SHP77 treated with DMSO at 0.1 percent for 48 hours (cell line): ENCODE measurements at places on chromosomes 5 and 9.

- DNase-seq = no peak
These were observed 2.3 kb downstream of the NINJ1 start for GRCh38 chr9:93131599-93132286.

DNA sequence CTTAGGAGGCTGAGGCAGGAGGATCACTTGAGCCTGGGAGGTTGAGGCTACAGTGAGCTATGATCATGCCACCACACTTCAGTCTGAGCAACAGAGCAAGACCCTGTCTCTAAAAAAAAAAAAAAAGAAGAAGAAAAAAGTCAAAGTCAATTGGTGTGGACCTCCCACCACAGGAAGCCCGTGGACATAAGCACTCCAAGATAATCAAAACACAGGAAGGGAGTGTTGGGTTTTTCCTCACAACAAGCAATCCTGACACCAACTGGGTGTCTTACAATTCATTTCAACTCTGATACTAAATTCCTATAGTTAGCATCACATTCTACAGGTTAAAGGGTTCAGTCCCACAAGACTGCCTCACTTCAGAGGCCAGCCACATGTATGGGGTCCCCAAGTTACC lies 70.7 kb downstream of the PDE6A start:
- no peak for DNase-seq

GRCh38 chr5:89083791-89084190 lies 200.8 kb upstream of the MEF2C start:
- DNase-seq = no peak

- DNase-seq = no peak
These were observed 19.4 kb upstream of the TRPM6 start for GRCh38 chr9:74907085-74907484.

- no peak for DNase-seq
These were observed 36.5 kb upstream of the TENT4A start for GRCh38 chr5:6676702-6677101.

DNA sequence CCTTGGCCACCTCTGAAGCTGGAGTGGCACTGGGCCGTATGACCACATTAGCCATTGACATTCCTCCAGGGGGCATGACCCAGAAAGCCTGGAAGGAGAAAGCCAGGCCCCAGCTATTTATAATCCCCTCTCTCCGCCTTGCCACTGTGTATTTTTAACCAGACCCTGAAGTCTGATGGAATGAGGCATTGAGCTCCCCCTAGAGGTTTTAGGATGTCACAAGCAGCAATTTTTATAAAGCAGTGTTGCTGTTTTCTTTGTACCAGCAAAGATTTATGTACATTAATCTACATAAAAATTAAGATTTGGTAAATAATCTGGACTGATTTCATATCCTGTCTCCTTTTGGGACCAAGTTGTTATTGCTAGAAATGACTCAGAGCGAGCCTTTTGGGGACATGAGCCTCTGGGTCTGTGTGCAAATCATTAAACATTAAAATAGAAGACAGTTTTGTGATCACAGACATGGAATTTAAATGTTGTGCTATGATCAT lies 127.1 kb downstream of the TRIO start:
- peak; percentile 71 for DNase-seq

GRCh38 chr5:152084476-152084875 lies 159.8 kb upstream of the GLRA1 start:
- no peak for DNase-seq

- DNase-seq = no peak
These were observed 5.9 kb upstream of the CXXC5 start for GRCh38 chr5:139642213-139642612.

- DNase-seq = no peak
These were observed 56.5 kb downstream of the TRIP13 start for GRCh38 chr5:949275-949543.

- no peak for DNase-seq
These were observed at the start of gene SH2D3C for GRCh38 chr9:127778280-127779135. Gene SH2D3C, minus strand, starts transcription at chr9:127778666. Its CDS starts 39 bp downstream, at chr9:127778627.

DNA sequence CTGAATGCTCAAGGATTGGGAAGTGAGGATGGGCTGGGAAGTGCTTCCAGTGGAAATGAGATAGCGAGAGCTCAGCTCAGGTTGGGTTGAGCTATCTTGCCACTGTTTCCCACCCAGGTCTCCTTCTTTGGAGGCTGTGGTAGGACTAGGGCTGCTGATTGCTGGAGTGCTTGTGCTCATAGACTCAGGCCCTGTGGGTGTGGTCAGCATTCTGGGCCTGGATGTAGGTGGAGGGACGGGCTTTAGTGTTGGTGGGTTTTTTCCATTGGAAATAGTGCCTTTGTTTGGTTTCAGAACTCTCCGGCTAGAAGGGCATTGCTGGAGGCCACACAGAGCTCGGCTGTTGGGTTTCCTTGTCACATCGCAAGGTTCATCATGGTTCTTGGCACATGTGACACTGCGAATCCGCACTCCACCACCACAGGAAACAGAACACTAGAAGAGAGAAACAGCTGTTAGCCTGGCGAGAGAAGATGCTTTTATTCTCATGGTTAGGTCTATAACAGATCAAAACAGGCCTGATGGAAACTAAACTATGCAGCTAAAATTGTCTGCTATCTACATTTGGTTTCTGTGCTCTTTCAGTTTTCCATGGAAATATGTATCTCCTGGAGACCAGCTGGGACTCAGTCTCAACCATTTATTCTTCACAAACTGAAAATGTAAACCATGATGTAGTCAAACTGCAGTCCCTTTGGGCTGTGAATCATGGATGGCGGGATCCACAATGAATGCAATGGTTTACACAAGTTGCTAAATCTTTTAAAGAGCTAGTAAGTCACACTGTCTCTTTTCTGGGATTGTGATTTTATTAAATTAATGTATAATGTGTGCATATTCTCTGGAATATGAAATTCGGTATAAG lies 136.2 kb downstream of the TARS1 start:
- no peak for DNase-seq

GRCh38 chr5:53895091-53895683 lies 334.7 kb downstream of the NDUFS4 start:
- no peak for DNase-seq

DNA sequence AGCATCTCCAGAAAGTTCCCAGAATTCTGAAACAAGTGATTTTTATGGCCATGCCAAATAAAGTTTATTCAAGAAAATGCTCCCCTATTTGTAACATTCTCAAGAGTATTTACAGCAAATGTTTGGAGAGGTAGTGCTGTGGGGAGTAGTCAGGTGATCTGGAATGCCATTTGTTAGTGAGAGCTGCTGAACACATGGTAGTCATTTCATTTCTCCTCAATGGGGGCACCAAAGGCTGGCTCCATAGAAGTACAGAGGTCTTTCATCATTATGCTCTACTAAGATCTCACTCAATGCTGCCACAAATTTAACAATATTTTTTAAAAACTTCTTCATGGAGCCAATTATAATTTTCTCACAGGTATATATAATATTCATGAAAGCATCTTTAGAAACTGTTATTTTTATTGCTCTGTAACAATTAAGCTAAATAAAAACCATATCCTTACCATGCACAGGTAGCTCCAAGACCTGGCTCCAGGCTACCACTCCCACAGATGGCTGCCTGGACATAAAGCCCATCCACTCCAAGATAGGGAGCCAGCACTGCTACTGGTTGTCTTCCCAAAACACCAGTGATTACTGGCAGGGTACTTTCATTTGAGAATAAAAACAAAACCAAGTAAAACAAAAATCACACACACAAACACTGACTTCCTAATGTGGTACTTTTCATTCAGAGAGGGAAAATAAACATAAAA lies 200.8 kb downstream of the PLK2 start:
- DNase-seq = no peak

DNA sequence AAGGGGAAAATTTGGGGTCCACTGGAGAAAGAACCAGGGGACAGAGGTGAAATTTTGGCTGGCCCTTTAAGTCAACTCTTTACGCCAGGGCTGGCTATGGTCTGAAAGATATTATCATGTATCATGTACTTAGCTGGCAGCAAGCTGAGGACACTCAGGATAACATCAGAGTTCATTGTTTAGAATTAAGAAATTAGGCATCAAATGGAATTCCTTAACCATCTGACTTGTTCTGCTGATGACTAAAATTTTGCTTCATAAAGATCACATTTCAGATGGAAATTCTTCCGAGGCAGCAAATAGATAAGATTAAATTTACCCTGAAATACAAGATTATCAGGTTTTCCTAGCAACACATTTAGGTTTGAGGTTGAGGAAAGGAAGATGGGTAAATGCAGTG lies 269.4 kb upstream of the KLF9 start:
- no peak for DNase-seq

DNA sequence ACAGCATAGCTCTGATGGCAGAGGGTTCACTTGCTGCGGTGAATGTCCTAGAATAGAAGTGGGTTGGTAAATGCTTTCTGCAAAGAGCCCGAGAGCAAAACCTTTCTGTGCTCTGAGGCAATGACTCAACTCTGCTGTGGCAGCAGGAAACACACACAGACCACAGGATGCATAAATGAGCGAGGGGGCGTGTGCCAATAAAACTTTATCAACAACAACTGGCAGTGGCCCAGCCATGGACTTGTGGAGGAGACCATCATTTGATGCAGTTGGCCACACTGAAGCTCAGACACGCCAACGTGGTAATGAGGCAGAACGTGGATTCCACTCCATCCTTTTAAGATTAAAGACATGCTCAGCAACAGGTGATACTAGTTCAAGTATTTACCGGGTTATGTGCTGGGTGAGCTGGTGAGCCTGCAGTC lies 6.8 kb downstream of the MRPL36 start:
- no peak for DNase-seq

DNA sequence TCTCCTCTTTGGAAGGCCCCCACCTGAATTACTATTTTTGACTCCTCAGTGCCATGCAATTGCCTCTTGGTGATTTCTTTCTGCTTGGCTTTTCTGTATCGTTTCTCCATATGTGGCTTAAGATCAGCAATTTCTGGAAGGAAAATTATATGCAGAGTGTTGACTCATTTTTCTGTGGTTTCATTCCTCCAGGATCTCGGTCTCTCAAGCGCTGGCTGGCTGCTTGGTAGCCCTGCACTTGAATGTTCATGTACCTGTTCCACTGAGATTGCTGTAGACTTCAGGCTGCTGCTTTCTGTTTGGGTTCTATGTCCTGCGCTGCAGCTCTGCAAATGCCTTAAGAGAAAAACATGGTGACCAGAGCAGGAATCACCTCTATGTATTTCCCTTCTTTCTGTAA lies 77.6 kb downstream of the INIP start:
- DNase-seq = no peak

GRCh38 chr5:134427540-134428041 lies 15.9 kb upstream of the CDKN2AIPNL start:
- DNase-seq = no peak

- no peak for DNase-seq
These were observed 88.5 kb upstream of the SMC5 start for GRCh38 chr9:70170151-70170790.

- no peak for DNase-seq
These were observed 35.5 kb downstream of the POU5F2 start for GRCh38 chr5:93705896-93706295.

- DNase-seq = no peak
These were observed 8.9 kb upstream of the ELOVL7 start for GRCh38 chr5:60852940-60853339.

DNA sequence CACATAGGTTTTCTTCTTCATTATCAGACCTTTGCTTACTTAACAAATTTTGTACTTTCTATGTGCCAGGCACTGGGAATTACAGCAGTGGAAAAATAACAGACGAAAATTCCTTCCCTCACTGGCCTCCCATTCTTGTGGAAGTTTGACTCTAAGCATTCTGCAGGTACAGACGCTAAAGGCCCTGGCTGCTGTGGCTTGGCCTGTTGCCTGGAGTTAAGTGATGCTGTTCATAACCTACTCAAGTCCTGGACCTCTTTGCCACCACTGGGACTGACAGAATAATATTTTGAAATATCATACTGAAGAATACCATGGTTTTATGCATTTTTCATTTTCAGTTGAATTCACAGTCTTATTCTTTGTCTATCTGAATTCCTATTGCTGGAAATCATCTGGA lies 97.3 kb upstream of the SPATA31C2 start:
- DNase-seq = no peak

GRCh38 chr9:108535526-108535925 lies 320.3 kb downstream of the ACTL7B start:
- DNase-seq = no peak

DNA sequence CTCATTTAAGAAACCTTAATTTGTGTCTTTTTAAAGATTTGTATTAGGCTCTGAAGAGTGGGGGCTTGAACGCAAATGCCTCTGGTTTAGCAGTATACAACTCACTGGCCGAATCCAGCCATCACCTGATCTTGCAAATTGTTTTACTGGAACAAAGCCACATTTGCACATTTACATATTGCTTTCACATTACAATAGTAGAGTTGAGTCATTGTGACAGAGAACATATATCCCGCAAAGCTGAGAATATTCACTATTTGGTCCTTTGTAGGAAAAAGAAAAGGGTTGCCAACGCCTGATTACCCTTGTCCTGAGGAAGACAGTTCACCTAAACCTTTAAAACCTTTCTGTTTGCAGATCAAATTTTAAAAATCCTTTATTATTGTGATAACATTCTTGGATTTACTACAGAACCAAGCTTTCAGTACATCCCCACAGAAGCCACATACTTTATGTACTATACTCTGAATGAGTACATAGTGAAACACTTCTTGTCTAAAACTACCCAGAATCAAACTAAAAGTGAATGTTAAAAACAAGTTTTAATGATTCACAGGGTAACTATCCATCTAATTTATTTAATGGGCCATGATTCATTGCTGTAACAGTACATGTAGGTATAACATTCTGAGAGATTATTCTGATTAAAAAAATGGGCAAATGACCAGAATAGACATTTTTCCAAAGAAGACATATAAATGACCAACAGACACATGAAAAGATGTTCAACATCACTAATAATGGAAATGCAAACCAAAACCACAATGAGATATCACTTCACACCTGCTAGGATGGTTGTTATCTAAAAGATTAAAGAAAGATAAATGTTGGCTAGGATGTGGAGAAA lies 161.0 kb downstream of the SLC25A46 start:
- DNase-seq = no peak

DNA sequence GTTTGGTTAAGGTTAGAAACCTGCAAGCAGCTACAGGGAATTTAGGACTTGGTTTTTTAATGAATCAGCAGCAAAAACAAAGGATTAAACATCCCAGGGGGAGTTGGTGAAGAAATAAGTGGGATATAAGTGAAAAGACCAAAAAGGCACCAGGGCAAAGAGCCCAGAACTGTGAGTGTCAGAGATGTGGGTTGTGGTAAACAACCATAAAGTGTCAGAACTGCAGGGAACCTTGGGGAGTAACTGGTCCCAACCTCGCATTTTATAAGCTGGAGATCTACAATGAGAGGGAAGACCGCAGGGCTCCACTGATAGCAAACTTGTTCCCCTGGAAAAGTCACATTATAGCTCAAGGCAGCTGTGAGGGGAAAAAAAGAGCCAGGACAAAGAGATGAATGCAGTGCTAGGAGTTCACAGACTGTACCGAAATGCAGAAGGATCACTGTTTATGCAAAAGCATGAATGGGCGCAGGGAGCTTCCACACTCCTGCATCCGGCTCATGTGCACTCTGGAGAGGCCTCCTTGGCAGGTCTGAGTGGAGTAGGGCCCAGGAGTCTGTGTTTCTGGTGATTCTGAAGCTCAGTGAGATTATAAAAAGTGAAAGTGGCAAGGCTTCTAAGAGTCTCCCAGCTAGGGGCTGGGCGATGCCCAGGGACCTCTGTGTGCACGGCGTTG lies 156.3 kb downstream of the GOLPH3 start:
- no peak for DNase-seq
